ENCODE measurements at places on chromosomes 3 and 15.

GRCh38 chr3:16824081-16824696 lies 60.6 kb upstream of the PLCL2 start:
- no peak for DNase-seq

GRCh38 chr3:41053220-41053619 lies 146.1 kb upstream of the CTNNB1 start:
- no peak for DNase-seq

DNA sequence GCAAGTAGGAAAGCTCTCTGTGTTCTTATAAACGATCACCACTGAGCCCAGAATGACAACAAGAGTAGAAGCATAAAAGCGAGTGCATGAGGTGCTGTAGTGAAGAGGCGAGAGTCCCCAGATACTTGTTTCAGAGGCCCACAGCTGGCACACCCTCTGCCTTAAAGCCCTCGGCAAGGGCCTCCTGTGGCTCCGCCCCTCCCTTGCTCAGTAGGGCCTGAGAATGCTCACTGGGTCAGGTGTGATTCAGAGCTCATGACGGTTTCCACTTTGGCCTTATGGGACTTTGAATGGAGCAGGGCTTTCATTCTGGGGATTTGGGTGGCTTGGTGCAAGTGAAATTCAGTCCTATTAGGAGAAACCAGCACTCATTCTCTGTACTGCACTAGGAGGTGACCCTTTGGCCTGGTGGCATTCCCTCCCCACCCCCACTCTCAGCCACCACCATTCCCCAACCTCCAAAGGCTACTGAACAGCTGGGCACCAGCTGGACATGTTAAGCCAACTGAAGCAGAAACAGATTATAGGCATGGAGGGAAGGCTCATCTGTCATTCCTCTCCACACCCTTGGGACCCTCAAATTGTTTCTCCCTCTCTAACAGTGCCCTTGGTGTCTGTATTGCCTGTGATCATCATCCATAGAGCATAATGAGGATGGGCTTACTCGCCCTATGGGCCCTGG lies 109.6 kb upstream of the CTDSPL start:
- DNase-seq: no peak

- no peak for DNase-seq
Observed at GRCh38 chr3:48275287-48276027, 34.6 kb downstream of the ZNF589 start.

DNA sequence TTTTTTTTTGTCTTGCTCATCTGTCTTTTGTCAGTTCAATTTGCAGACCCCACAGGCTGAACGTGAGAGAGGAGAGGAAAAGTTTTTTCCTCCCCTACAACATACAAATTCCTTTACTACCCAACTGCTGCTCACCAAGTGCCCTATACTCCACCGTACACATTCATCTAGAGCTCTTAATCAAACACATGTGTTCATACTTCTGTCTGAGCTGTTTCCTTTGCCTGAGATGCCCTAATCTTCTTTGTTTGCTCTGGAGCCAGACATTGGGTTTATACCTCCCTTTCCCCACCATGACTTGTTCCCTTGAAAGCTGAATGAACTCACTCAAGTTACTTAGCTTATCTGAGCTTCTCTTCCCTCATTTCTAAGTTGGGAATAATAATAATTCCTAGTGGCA lies 122.7 kb upstream of the RASGRP1 start:
- no peak for DNase-seq

- DNase-seq: no peak
Observed at GRCh38 chr3:154538566-154539360, 108.8 kb upstream of the GPR149 start.

All from C1 segment of cervical spinal cord (tissue), 14 donors.